ENCODE measurements at places on chromosomes 2 and 18. TPM values are rescaled to one million over a fixed set of nuclear protein-coding genes. Genes with fewer than 3 reads are reported as not detected.

Gene GPR75
- total RNA-seq: 18.3 TPM

Gene ALMS1
- 61.1 TPM for total RNA-seq

Gene TMEM17
- total RNA-seq: 4.9 TPM

Gene CARF
- 20.0 TPM for total RNA-seq

Gene COLEC11
- total RNA-seq: 0.41 TPM
